ENCODE measurements at places on chromosomes 16 and 17.

DNA sequence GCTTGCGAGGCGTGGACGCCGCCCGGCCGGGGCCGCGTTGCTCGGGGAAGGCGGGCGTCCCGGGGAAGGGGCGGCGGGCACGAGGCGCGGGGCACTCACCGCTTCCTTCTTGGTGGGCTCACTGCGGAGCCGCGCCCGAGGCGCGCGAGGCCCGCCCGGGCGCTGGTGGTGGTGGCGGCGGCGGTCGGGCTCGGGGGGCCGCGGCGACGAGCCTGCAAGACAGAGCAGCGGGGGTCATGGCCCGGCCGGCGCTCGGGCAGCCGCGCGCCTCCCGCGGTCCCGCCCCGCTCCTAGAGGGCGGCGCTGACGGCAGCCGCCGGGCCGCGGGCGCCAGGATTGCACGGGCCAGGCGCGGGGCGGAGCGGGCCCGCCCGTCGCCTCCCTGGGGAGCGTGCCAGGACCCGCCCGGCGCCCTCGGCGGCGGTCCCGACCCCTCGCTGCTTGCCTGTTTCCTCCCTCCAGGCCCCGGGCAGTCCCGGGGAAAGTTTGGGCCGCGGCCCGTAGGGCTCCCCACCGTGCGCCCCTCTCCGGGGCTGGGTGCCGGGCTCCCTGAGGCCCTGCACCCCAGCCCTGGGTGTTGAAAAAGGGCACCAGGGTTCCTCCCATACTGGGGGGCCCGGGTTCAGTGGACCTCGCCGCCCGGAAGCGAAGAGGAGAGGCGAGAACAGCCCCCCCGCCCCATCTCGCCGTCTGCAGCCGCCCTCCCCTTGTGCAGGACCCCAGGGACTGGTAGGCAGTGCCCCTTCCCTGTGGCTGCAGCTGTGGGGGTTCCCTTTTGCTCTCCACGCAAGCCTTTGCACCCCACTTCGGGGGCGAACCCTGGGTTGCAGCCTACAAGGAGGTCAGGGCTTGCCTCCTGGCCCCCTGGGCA is at the start of gene C16orf74:
TSS of gene C16orf74 (minus strand) at position 270 of the 871 bp plus-strand sequence. CDS start 15,879 bp downstream, outside the sequence.
- DNase-seq = no peak

GRCh38 chr16:15536843-15537242 is 102.5 kb downstream of the BMERB1 start:
- DNase-seq = no peak

GRCh38 chr16:73149334-73149733 is 101.4 kb upstream of the ZFHX3 start:
- no peak for DNase-seq

- DNase-seq = no peak
Measured at GRCh38 chr17:27968206-27968732, 74.2 kb upstream of the NLK start.

DNA sequence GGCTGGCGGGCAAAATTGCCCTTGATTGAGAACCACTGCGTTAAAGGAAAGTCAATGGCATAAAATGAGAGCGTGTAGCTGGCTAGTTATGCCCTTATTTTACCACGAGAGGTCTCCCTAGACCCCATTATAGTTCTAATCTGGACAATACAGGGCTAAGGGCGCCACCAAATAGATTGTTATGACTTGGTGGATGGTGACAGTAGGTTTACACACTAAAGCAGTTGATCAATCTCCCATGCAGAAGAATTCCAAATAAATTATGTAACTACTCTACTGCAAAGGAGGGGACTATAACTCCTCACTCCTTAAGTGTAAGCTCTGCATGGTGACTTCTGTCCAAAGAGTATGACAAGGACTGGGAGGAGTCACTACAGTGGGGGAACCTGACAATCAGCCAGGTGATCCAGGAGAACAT is 20.4 kb upstream of the YPEL2 start:
- DNase-seq = peak; percentile 18

GRCh38 chr16:27595475-27595874 is 45.5 kb downstream of the KATNIP start:
- DNase-seq = no peak

GRCh38 chr17:44587339-44587738 is 30.1 kb downstream of the FZD2 start:
- DNase-seq = no peak

DNA sequence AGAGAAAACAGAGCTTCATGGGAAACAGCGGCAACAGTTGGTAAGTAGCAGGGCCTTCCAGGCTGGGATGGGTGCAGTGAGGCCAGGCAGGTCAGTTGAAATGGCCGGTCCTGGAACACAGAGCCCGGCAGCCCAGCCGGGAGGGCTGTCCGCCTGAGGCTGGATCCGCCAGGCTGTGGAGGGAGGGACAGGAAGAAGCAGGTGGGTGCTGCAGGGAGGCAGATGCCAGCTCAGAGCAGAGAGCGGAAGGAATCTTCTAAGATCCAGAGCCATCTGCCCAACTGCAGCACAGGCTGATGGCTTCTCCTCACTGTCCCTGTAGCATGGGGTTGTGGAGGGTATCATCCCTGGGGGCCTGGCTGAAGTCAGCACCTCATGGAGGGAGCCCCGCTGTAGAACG is 599 bp downstream of the RNF112 start:
- DNase-seq = no peak

DNA sequence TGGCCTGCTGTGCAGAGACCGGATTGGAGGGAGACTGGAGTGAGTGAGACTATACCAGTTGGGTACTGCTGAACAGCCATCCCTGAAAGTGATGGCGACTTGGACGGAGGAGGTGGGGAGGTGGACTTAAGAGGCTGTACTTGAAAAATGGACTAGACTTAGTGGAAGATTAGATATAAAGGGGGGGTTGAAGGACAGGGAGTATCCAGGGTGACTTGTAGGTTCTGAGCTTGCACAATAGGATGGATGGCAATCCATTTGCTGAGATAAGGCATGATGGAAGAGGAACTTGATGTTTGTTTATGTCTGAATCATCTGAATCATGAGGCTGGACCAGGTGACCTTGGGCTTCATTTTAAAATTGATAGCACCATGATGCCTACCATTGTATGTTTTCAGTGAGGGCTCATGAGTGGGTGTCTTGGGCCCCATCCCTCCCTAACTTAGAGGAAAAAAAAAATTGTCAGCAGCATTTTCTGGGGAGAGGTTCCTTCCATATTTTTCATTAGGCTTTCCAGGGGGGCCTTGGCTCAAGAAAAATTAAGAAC is 41.2 kb downstream of the PRKCA start:
- no peak for DNase-seq

DNA sequence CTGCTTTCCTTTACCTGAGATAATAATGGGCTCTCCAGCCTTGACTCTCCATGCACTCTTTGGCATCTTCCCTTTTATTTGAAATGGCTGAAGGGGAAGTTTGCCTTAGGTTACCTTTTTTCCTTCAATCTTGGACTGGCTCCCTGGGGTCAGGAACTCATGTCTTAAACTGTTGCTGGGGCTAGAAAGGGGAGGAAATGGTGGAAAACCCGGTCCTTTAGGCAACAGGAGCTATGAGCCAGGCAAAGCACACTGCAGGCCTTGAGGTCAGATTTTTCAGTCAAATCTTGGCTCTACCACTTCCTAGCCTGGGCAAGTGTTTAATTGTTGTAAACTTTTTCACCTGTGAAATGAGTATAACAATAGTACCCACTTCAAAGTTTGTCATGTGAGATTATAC is 30.2 kb downstream of the MINK1 start:
- DNase-seq = no peak

GRCh38 chr16:28609631-28610594 is at the start of gene SULT1A1:
SULT1A1 (minus strand) TSS chr16:28610044; CDS start chr16:28608855, 1,189 bp downstream.
- DNase-seq = no peak

Measured in NCI-H1048 (cell line).